ENCODE measurements at places on chromosomes 3 and 15.

DNA sequence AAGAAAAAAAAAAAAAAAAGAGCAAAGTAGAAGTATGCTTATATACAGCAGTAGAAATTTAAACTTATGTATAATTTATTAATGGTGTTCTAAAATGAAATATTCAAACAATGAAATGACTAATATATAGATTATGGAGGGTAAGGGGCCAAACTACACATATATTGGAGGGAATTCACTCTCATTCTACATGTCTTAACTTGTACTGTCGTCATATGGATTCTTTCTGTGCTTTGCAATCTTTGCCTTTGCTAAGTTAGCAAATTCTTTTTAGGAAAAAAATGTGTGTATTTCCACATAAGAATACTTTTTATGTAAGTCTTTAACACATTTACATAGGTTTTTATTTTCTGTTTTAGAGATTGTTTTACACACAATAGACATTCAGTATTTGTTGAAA, 118.9 kb upstream of the MBNL1 start:
- no peak for DNase-seq

DNA sequence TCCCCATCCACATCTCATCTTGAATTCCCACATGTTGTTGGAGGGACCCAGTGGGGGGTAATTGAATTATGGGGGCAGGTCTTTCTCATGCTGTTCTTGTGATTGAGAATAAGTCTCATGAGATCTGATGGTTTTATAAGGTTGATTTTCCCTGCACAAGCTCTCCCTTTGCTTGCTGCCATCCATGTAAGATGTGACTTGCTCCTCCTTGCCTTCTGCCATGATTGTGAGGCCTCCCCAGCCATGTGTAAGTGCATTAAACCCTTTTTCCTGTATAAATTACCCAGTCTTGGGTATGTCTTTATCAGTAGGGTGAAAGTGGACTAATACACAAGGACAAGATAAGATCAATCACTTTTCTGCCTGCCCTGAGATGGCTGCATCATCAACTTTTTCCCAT, 5.8 kb upstream of the CCK start:
- DNase-seq = no peak

DNA sequence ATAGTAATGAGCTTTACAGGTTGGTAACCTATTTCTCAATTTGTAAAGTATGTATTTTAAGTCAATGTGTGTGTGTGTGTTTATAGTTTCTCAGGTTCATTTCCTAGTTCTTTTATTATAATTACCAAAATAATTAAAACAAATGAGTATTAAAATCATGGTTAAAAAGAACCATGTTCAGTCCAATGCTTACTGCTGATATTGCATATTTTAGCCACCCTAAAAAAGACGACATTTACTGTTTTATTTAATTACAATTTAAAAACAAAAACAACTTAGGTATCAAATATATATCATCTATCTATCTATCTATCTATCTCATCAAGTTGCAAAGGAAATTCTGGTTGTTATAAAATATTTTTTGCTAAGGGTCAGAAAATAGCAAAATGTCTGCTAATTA, 203.3 kb downstream of the GBE1 start:
- DNase-seq = no peak

GRCh38 chr15:70047386-70048197, 50.1 kb downstream of the TLE3 start:
- no peak for DNase-seq

GRCh38 chr3:158085931-158086330, 20.3 kb downstream of the SHOX2 start:
- no peak for DNase-seq

GRCh38 chr15:79248183-79248582, 34.3 kb upstream of the ANKRD34C start:
- no peak for DNase-seq

DNA sequence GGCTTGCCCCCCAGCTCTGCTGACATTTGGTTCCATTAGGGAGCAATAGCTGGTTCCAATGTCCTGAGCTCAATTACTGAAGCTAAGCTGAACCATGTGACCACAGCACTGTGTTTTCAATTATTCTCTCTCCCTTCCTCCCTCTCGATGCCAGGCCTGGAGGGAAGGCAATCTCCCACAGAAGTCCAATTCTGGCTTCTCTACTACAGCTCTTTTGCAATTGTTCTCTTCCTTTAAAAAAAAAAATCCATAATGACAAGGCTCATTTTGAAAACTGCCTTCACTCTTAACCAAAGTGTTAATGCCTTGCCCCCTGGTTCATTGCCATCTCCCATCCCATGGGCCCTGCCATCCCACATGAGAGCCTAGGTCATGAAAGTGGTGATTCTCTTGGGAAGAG, 24.8 kb downstream of the IL16 start:
- DNase-seq = no peak

- DNase-seq = no peak
Observed at GRCh38 chr3:54665016-54665600, 262.8 kb downstream of the LRTM1 start.

DNA sequence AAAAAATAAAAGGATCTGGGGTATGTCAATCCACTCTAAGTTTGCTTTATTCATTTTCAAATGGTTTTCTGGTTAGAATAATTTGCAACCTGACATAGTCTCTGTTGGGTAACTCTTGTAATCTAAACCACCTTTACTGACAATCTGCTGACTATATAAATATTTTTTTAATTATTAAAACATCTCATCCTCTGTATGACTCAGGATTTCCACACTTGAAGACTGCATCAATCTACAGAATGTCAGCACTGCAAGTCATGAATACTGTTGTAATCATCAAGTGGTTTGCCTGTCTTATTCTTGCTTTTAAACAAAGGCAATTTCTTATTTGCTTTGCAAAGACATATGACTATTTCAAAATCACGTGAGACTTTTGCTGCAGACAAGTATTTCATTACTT, 42.1 kb downstream of the VGLL3 start:
- DNase-seq = no peak

DNA sequence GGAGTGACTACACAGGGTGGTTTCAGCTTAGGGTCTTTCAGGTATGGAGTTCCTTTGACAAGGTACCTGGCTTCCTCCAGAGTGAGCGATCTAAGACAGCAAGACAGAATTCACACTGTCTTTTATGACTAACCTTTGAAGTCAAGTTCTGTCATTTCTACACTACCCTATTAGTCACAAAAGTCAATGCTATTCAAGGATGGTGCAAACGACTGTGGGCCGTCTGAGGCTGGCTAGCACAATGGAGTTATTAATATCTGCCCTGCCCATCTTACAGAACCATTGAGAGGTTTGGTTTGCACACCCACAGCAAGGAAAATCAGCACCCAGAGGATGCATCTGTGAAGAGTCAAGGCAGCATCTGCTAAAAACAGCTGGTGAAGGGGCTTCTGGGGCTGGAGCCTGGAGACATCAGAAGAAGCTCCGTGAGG, 62.9 kb upstream of the XCR1 start:
- DNase-seq = no peak

DNA sequence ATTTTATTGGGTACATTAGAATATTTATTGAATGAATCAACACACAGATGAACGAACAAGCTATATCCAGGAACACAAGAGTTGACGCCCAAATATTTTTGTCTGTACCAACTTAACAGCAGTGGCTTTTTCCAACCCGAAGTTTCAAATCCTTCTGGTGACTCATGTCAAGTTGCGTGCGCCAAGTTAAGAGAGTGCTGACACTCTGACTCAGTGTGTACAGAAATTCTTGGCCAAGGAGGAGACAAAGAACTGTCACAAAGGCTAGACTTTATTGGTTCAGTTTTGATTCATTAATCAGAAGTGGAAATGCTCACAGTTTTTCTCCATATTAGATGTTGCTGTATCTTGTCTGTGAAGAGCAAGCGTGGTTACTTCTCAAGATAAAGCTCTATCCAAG, 59.6 kb upstream of the TSC22D2 start:
- DNase-seq = no peak

- no peak for DNase-seq
Observed at GRCh38 chr3:52405066-52405465, 39.8 kb downstream of the SEMA3G start.

DNA sequence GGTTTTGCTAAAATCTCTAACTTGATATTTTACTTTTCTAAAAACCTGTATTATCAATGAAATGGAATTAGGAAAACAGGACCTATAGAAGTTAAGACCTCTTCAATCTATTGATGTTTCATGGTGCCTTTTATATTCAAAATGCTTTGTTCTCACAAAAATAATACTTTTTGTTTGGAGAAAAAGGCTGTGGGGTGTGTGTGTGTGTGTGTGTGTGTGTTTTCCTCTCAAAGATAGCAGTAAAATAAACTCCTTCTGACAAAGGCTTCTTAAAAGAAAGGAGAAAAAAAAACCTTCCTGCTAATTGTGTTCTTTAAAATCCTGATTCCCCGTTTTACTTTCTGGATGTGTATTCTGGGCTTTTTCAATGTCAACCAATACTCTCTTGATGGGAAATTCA, 54.5 kb downstream of the RBM6 start:
- no peak for DNase-seq

GRCh38 chr3:75015280-75015679, 400.8 kb upstream of the CNTN3 start:
- DNase-seq = no peak

All from stimulated activated CD4-positive, alpha-beta T cell treated with anti-CD3 and anti-CD28 coated beads, TNF-alpha, amount 100 ng/mL, for 48 hours (primary cell).